ENCODE measurements at places on chromosomes 16 and 17.
A peak's percentile ranks its signal among the peaks of the same experiment; 100 is the strongest.

- no peak for DNase-seq
Measured at GRCh38 chr16:62644030-62644812, 608.0 kb upstream of the CDH8 start.

DNA sequence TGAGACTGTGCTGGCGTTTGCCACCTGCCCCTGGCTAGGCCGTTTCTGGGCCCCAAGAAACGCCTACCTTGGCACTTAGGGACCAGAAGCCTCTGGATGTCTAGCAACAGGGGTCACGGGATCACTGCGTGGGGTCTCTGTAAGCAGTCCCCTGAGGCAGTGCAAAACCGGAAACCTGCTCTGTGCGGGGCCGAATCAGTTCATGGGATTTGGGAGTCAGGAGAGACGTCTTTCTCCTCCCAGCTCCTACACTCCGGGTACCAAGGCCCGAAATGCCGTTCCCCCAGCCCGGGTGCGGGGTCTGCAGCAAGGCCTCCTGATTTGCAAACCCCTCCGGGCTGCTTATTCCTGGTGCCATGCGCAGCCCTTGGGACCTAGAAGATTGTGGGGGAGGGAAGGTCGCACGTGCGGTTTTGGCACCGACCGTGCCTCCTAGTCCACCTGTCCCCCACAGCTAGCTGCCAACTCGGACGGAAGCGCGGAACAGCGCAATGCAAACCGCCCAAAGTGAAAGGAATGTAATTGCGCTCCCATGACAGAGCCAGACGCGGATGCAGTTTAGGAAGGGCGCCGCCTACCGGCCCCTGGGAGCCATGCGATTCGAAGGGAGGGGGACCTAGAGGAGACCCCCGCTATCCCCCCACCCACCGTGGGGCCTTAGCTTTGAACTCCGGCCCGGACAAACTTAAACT, 6.5 kb downstream of the IRX5 start:
- no peak for DNase-seq

DNA sequence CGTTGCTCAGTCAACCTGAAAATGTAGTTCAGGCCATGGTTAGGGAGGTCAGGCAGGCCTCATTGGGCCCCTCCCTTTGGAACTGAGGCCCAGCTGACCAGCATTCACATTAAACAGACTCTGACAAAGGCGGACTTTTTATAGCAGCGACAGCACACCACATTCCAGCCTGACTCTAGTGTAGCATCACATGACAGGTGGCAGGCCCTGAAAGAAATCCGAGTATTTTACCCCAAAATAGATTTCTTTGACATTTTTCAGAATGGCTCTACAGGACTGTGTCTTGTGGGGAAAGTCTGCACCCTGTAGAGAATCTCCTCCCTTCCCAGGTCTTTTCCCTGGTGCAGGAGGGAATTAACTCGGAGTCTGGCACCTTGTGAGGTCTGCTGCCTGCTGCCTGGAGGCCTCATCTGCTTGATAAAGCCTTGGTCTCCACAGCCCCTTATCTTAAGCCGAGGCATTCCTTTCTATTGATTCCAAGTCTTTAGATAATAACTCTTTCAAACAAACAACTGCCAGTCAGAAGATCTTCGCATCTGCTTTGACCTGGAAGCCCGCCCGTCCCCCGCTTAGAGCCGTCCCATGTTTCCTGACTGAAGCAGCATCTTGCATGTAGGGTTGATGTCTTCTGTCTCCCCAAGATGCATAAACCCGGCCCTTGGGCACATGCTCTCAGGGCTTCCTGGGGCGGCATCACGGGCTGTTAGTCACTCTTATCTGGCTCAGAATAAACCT, 44.0 kb upstream of the CAPN15 start:
- no peak for DNase-seq

- peak; percentile 45 for DNase-seq
Measured at GRCh38 chr17:45353043-45353442, 36.2 kb upstream of the MAP3K14 start.

DNA sequence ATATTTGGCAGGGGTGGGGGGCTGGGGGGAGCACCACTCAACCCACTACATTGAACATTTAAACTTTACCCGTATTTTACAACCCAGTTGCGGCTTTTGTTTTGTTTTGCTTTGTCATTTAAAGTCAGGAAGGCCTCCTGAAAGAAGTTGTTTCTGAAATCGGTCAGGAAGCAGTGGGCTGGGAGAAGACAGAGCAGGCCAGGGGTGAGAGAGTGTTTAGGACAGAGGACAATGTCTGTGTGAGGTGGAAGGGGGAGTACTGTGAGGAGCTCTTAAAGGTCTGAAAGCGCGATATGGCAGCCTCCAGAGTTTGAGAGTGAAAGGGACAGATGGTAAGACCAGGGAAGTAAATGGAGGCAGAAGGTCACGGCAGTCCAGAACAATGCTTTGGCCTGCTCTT, 6.1 kb upstream of the WFIKKN2 start:
- DNase-seq: no peak

DNA sequence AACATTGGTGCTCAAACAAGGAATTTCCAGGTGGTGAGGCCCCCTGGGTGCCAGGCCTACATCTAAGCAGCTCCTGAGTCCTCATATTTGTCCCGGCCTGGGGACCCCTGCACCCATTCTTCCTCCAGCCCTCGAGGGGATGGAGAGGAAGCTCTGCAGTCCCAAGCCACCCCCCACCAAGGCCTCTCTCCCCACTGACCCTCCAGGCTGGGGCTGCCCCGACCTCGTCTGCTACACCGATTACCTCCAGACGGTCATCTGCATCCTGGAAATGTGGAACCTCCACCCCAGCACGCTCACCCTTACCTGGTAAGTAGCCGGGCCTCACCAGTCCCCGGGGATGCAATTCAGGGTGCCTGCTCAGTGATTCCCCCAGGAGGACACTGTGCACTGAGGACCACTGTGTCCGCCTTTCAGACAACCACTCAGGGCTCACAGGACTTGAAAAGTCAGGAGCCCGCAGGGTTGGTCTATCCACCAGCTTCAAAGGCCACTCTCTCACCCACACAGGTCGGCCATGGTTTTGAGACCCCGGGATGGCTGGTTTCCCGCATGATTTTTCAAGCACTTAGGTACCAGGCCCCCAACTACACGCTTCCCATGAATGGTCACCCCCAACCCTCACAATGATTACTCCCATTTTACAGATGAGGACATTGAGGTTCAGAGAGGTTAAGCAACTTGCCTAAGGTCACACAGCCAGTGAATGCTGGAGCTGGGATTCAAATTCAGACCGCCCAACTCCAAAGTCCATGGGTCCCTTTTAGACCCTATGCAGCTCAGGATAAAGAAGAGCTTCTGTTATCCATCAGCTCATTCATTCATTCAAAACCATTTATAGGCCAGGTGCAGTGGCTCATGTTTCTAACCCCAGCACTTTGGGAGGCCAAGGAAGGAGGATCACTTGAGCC, 32.4 kb downstream of the IL21R start:
- DNase-seq: no peak

DNA sequence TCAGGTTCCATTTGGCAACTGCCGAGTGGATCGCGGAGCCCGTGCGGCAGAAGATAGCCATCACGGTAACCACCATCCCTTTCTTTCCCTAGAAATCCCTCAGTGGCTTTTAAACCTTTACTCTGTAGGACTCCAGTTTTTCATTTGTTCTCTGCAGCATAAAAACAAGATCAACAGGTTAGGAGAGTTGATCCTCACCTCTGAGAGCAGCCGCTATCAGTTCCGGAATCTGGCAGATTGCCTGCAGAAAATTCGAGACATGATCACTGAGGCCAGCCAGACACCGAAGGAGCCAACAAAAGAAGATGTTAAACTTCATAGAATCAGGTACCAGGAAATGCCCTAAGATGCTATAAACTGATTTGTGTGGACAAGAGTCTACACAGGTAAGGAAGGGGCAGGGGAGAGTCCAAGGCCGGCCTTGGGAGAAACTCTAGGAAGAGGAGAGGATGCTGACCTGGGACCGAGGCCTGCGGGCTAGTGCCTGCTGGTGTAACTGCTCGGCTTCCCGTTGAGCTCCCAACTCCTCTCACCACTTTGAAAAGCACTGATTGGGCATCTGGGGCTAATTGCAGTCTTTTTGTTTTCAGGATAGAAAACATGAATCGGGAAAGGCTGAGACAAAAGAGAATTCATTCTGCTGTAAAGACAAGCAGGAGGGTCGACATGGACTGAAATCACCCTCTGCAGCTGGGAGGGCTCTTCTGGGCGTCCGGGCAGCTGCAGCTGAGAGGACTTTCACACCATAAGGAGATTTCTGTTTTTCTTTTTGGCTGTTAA, 8.1 kb downstream of the MRPL58 start:
- DNase-seq: no peak
